ENCODE measurements at places on chromosomes 6 and 20.

GRCh38 chr20:44716309-44717106 lies 1.3 kb downstream of the CCN5 start:
- no peak for DNase-seq

GRCh38 chr6:57312004-57312345 lies 5.5 kb upstream of the PRIM2 start:
- DNase-seq, result no peak

DNA sequence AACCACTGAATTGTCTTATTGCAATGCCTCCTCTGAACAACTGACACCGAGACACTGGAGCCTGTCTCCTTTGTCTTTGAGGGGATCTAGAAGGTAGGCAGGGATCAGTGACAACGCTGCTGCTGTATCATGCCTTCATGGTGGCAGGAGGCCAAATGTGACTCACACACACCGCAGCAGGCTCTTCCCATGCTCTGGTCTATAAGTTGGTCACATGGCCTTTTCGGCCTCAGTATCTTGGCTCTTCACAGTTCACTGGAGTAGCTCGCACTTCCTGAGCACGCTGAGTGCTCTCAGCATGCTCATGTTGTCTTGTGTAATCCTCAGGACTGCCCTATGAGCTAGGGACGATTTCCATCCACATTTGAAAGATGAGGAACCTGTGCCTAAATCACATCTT lies 167.4 kb upstream of the PCSK2 start:
- no peak for DNase-seq

DNA sequence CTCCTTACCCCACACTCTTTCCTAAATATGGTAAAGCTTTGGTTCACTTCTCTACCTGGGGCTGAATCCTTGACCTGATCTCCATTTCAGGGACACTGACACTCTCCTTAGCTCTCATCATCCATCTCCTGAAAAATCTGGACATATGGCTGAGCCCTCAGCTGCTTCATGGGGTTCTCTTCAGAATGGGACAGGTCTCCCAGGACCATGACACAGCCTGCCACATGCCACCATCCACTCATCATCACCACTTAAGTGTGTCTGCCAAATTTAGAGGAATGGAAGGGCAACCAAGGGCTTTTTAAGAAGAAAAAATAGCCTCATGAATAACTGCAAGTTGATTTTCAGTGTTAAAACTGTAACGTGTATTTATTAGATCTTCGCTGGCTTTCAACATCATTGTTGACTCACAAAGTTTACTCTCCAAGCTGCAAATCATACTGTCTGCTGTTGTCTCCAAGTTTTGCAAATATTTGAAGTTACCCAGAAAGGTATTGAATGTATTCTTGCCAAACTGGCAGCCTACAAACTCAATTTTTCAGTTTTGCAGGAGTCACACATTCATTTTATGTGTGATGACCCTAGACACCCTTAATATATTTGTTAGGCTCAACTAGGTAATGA lies 41.1 kb downstream of the HS3ST5 start:
- DNase-seq, result no peak

- DNase-seq, result no peak
These were observed 1784.9 kb upstream of the DEFB115 start for GRCh38 chr20:29472606-29473005.

GRCh38 chr6:122845916-122846612 lies 57.0 kb downstream of the SMPDL3A start:
- no peak for DNase-seq

DNA sequence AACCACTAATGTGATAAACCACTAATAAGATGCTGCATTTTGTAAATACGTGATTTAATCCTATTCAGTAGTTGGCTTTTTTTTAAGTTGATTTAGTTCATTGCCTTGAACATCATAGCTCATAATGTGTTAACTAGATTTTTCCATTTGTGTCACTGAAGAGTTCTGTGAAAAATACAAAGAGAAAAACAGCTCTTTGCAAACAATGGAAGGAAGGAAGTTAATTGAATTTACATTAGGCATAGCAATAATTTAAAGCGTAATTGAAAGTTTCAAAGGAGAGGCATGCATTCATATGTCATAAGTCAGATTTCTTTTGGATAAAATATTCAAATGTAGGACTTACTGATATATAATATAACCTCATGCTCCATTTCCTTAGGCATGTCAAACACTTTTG lies 102.3 kb downstream of the TBC1D7 start:
- no peak for DNase-seq

GRCh38 chr20:35311822-35312221 lies 19.6 kb upstream of the FAM83C start:
- no peak for DNase-seq

DNA sequence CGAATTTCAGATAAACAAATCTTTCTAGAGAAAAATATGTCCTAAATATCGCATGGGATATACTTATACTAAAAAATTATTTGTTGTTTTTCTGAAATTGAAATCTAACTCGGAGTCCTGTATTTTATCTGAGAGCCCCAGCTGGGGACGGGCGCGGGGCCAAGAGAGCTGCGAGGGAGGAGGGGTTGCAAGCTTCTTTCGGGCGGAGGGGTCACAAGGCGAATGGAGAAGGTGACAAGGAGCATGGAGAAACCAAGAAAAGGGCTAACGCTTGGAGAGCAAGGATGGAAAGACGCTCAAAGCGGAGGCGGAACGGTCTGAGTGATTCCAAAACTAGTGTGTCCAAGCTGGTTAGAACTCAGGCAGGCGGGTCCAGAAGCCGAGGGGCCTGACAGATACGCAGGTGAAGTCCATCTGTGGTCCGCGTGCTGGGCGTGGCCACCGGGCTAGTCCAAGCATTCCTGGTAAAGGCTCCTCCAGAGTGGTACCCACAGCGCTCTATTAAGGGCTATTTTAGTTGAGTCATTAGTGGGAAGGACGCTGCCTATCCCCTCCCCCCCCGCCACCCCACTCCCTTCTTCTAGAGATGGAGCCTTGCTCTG lies 41.5 kb upstream of the ZNFX1 start:
- DNase-seq, result no peak

- DNase-seq, result no peak
These were observed 76.9 kb downstream of the SYNDIG1 start for GRCh38 chr20:24546232-24546892.

DNA sequence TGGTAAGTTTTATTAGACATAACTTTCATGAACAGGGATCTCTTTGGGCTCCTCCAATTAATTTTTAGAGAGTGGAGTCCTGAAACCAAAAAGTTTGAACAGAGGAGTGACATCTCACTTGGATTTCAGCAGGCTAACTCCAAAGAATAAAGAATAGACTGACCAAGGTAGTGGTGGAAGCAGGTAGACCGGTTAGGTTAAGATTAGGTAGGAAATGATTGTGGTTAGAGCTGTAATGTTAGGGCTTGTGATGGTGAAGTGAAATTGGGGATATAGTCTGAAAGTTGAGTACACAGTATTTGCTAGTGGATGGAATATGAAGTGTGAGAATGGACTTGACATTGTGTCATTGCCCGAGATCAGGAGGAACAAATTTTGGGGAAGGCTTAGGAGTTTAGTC lies 27.8 kb downstream of the QKI start:
- no peak for DNase-seq

- DNase-seq, result no peak
These were observed 52.5 kb downstream of the MKKS start for GRCh38 chr20:10381477-10381876.

- no peak for DNase-seq
These were observed 5.1 kb downstream of the CCR6 start for GRCh38 chr6:167127785-167128531.

DNA sequence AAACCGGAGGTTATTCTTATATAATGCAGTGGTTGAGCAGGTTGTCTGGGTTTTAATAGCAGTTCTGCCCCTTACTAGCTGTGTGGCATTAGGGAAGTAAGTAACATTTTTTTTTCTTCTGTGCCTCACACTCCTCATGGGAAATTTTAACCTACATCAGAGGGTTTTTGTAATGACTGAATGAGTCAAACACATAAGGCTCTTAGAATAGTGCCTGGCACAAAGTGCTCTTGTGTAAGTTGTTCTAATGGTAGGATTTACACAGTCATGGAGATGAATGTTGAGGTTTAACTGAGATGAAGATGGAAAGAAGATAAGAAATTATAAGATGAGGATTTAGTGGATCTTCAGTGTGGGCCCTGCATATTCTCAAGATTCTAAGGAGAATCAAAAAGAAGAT lies 68.4 kb upstream of the PHIP start:
- DNase-seq, result no peak

GRCh38 chr6:149331871-149332270 lies 14.4 kb downstream of the TAB2 start:
- DNase-seq, result no peak

DNA sequence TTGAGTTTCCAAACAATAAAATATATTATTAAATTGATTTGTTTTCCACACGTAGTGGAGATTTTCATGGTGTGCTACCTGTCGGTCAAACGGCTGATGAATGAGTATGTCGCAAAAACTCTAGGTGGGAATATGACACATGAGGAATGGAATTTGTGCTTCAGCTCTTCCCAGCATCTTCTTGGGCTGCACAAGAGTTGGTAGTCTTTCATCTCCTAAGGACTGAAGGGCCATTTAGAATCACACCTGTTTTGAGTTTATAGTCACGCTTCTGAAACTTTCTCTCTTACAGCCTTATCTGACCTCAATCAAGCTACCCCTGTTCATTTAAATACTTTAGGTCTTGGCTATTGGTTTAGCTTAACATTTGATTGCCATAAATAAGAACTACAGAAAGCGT lies 157.7 kb upstream of the AKAP12 start:
- no peak for DNase-seq

- DNase-seq, result no peak
These were observed 18.4 kb downstream of the BLTP3A start for GRCh38 chr6:34810017-34810882.

DNA sequence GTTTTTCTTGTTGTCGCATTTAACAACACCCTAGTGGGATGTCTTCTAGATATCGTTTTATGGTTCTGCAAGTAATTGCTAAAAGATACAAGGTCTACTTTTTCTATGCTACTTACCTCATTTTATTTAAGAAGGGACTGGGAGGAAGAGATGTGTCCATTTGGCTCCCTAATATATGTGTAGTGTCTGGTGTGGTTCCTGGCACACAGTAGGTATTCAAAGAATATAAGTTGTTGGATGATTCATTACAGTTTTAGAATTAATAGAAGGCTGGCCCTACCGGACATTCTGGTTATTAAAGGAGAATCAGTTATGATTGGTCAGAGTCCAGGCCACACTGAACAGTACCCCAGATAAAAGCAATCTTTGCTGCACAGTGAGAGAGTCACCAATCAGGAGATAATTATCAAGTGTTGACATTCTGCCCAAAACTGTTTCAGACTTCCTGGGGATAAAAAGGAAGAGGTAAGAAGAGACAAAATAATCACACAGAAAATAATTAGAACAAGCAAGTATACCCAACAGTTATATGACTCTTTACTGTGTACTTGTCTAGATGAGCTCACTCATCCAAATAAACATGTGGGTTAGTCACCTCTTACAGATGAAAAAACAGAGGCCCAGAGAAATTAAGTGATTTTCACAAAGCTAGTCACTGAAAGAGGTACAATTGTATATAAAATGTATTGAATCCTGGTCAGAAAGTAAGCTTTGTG lies 7.0 kb downstream of the TMEM244 start:
- no peak for DNase-seq

DNA sequence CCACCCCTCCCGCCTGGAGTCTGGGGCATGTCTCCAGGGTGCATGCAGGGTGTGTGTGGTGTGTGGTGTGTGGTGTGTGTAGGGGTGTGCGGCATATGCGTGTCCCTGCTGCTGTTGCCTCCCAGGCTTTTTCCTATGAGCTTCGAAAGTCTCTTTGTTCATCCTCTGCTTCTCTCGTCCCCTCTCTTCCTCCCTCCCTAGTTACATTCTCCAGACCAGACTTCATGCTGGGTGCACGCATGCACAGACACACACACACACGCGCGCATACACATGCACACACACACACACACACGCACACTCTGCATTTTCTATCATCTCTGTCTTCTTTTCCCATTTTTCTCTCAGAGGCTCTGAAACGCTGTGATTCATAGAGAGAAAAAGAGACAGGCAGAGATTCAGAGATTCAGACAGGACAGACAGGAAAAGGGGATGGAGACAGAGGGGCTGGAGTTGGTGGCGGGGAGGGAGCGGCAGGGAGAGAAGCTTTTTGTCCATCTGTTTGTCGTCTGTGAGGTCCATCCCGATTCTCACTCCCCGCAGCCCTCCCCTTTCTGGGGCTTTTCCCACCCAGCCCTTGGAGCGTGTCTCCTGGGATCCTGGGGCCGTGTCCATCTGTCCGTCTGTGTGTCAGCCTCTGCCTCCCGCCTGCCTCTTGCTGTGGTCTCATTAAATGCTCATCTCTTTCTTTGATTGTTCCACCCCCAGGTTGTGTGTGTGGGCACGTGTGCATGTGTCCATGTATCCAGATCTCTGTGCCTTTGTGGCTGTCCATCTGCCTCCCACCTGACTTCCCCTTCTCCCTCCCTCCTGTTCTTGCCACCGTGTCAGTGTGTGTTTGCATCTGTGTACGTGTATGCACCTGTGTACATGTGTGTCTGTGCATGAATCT lies 62.6 kb downstream of the SRC start:
- no peak for DNase-seq

DNA sequence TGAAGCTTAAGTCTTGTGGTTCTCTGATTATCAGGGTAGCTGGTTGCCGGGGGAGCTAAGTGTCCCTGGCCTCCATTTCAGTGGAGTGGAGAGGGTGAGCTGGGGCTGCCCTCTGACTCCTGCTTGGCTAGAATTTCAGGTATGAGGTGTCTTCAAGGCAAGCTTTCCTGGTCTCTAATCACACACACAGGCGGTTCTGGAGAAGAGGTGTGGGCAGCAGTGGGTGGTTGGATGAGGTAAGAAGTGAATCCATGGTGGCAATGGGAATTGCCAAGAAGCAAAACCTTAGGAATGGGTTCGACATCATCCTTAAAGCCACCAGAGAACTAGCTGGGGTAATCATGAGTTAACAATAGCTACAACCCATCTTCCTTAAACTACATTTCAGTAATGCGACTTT lies 157.6 kb downstream of the CARMIL1 start:
- no peak for DNase-seq

DNA sequence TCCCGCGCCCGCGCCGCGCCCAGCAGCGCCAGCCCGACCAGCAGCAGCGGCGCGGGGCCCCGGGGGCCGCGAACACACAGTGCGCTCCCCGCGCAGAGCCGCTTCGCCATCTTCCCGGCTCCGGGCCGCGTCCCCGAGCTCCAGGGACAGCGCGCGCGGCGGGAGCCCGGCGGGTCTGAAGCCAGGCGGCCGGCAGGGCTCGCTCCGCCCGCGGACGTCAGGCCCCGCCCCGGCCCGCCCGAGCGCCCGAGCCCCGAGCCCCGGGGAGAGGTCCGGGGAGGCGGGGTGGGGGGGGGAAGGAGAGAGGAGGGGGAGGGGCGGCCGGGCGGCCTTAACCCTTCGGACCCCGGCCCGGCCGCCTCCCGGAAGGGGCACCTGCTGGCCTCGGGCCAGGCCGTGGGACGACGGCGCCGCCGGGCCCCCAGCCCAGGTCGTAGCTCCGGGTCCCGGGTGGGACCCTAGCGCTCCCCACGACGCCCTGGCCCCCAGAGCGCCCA lies at the start of gene LAMA5:
Gene LAMA5 (minus strand): TSS at position 177 of the 497 bp plus-strand sequence. CDS start 67 bp downstream, at position 110.
- DNase-seq, result no peak

All from cerebellar nuclear complex (tissue), 1 donor.